ENCODE measurements at places on chromosomes 12 and 14. TPM values are rescaled to one million over a fixed set of nuclear protein-coding genes. Genes with fewer than 3 reads are reported as not detected.

CLEC4E gene
- total RNA-seq = 0.58 TPM

PPP1R1A gene
- total RNA-seq = 0.15 TPM

ANO4 gene
- total RNA-seq = 0.05 TPM

ARL6IP4 gene
- total RNA-seq = 189 TPM

WSCD2 gene
- total RNA-seq = not detected

NXPH4 gene
- 2.5 TPM for total RNA-seq

ASCL1 gene
- total RNA-seq = not detected

ZNF385A gene
- total RNA-seq = 6.0 TPM

FAIM2 gene
- not detected for total RNA-seq

FGD4 gene
- 18.8 TPM for total RNA-seq

APOLD1 gene
- total RNA-seq = 31.4 TPM

VWF gene
- 1,804 TPM for total RNA-seq

KRT78 gene
- not detected for total RNA-seq

GLI1 gene
- 0.19 TPM for total RNA-seq

ABCC9 gene
- total RNA-seq = 1.1 TPM

KLHDC1 gene
- 1.3 TPM for total RNA-seq

FOS gene
- 5.9 TPM for total RNA-seq

FAM181A gene
- total RNA-seq = not detected

NRXN3 gene
- 0.92 TPM for total RNA-seq

Measured in glomerular endothelial cell (primary cell).